ENCODE measurements at places on chromosomes 11 and 22.

DNA sequence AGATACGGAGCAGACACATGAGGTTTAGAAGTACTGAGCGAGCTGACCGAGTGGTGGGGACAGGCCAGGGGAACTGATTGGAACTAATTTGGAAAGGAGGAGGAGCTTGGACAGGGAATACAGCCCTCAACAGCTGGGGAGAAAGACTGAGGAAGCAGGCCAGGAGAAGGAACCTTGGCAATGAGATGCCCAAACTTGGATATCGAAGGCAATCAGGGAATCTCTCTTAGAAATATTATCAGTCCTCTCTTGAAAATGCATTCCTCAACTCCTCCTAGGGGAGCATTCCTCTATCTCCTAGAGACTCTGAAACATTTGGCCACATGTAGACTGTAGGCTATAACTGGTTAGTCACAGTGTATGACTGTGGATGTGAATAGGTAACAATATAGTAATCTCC lies 284.6 kb downstream of the GUCY1A2 start:
- DNase-seq = no peak

DNA sequence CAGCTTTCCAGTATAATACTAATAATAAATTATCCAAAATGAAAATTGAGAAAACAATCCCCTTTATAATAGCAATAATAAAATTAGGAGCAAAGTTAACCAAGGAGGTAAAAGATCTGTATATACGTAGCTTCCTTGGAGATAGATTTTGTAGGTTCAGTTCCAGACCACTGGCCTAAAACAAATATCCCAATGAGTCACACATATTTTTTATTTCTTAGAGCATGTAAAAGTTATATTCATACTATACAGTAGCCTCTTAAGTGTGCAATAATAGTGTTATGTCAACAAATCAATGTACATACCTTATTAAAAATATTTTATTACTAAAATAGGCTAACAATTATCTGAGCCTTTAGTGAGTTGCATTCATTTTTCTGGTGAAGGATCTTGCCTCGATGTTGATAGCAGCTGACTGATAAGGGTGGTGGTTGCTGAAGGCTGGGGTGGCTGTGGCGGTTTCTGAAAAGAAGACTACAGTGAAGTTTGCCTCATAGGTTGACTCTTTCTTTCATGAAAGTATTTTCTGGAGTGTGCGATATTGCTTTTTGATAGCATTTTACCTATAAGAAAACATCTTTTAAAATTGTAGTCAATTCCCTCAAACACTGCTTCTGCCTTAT lies 178.5 kb downstream of the ARHGAP42 start:
- no peak for DNase-seq

DNA sequence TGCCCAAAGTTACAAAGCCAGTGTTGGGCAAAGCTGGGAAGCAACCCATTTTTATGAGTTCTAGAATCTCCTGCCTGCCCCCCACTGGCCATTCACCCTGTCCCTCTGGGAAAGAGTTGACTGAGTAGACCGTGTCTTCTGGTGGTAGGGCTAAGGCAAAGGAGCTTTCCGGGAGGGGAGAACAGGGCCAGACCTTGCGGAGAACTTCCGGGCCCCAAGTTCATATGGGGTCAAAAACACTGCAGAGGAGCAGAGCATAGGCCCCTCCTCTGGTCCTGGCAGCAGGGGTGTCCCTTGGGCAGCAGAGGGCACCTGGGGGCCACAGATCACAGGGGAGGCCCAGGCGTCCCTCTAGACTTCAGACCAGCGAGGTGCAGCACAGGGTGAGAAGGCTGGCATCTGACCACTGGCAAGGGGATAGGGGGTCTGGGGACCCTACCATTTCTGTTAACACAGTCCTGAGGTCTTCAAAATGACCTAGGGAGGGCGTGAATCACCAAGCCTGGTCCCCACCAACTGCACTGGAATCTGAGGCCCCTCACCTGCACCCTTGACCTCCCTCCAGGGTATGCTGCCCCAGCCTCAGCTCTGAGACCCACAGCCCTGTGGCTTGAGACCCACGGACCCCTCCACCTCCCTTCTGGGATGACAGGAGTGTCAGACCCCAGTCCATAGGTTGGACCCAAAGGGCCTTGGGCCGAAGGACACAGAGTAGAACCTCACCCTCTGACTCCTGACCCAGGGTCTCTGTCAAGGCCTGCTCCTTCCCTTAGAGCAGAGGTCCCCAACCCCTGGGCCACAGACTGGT lies 1.3 kb upstream of the ARAP1 start:
- no peak for DNase-seq

DNA sequence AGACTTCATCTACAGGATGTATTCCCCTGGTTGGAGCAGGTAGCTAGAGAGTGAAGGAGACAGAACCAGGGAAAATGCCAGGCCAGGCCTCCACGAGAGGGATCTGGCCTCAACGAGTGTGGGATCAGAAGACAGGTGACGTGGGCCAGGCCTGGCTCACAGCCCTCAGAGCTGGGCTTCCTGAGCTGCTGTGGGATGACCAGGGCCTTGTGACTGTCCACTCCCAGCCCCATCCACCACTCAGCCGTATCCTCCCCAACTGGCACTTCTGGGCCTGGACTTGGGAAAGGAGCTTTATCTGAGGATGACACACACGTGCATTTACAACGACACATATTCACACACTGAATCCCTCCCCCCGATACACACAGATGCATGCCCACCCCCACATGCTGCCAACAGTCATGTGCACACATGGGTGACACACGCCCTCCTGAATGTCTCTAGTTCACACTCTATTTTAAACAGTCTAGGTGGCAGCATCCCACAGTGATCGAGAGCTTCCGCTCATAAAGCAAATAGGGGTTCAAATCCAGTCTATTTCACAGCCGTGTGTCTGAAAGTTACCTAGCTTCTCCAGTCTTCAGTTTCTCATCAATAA lies 93.1 kb downstream of the TP53I11 start:
- DNase-seq = no peak

DNA sequence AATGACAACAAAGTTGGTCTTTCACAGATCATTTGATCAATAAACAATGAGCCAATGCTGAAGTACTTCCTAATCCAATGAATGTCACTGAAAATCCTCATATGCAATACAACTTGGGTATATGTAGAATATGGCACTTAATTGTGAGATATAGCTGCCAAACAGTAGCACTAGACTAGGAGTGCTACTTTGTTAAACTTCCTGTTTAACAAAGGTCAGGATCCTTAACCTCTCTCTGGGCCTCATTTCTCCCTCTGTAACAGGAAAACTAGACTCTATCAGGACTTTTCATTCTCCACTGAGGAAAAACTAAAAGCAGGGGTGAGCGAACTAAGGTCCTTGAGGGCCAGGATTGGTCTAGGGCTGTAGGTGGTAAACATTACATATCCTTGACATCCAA lies 56.1 kb downstream of the PITPNB start:
- DNase-seq = no peak

- DNase-seq = no peak
Observed at GRCh38 chr11:14860511-14860910, 31.5 kb downstream of the CYP2R1 start.

DNA sequence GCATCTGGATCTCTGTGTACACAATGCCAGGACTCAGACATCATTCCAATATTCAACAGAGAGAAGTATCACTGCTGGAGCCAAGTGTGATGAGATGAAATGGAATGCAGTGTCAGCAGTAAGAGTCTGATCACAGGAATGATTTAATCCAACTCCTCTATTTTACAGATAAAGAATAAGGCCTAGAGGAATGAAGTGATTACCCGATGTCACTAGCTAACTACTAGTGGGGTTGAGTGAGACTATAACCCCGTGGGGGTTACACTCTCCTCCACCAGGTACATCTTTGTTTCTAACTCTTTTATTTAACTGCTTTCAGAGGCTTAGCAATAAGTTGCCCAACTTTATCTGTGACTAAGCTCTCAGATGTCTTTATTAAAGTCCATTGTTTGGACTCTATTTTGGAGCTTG lies 94.2 kb upstream of the FAT3 start:
- DNase-seq = no peak

DNA sequence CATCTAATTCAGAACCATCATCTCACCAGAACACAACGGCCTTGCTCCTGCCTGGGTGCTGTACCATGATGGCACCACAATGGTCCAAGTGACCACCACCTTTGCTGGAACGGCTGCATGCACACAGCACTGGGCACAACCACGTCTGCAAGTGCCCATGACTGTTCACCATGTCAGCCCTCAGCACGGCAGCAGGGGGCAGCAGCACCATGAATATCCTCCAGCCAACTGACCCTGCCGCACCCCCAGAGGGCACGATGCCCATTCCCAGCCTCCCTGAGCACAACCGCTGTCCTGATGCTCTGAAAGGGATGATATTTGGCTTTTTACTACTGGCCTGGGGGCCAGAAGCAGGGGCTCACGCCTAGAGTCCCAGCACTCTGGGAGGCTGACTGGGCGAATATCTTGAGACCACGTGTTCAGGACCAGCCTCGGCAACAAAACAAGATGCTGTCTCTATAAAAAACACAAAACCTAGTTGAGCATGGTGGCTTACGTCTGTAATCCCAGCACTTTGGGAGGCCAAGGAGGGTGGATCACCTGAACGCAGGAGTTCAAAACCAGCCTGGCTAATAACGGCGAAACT lies 25.7 kb downstream of the DRD4 start:
- DNase-seq = peak; percentile 83

GRCh38 chr11:47378010-47378835 lies at the start of gene SPI1:
Gene SPI1, minus strand, starts transcription at chr11:47378547. Its CDS starts 194 bp downstream, at chr11:47378353.
- no peak for DNase-seq

DNA sequence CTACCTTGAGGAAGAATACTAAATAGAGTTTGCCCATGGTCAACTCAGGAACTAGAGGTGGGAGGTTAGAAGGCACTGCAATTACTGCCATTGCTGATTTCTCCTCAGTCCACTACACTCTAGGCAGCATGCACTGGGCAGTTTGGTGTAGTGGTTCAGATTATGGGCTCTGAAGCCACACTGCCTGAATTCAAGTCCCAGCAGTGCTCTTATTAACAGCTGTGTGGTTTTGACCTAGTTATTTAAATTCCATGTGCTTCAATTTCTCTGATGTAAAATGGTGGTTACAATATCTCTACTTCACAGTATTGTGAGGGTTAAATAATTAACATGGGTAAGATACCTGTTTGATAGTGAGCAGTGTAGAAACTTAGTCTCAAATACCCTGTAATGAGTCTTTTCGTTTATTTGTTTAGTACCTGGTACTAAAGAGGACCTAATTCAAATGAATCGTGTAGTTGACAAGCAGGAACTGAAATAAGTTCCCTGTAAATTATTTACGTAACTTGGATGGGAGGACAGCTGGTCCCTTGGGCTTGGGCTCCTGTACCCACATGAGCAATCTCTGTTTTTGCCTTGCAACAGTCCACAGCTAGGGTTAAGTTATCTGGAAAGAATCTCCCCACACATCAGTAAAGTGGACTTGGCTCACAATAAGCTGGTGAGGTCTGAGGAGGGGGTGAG lies 17.8 kb downstream of the PRR5L start:
- no peak for DNase-seq

- no peak for DNase-seq
Observed at GRCh38 chr11:130323452-130324450, 9.0 kb upstream of the ZBTB44 start.

DNA sequence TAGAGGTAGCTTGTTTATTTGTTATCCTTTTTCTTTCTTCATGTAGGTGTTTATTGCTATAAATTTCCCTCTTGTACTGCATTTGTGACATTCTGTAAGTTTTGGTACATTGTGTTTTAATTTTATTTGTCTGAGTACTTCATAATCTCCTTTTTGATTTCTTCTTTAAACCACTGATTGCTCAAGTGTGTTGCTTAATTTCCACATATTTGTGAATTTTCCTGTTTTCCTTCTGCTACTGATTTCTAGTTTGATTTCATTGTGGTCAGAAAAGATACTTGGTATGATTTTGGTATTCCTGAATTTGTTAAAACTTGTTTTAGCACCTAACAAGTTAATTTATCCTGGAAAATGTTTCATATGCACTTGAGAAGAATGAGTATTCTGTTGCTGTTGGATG lies 15.1 kb downstream of the OR10V1 start:
- DNase-seq = no peak

DNA sequence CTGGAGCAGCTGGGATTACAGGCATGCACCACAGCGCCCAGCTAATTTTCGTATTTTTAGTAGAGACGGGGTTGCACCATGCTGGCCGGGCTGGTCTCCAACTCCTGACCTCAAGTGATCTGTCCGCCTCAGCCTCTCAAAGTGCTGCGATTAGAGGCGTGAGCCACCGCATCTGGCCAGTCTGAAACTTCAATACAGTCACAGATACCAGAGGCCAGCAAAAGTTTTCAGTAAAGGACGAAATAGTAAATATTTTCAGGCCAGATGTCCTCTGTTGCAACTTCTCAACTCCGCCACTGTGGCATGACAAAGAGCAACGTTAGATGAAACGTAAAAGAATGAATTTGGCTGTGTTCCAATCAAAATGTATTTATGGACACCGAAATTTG lies 403.6 kb downstream of the MN1 start:
- no peak for DNase-seq

- DNase-seq = no peak
Observed at GRCh38 chr11:35106595-35106994, 32.4 kb upstream of the CD44 start.

DNA sequence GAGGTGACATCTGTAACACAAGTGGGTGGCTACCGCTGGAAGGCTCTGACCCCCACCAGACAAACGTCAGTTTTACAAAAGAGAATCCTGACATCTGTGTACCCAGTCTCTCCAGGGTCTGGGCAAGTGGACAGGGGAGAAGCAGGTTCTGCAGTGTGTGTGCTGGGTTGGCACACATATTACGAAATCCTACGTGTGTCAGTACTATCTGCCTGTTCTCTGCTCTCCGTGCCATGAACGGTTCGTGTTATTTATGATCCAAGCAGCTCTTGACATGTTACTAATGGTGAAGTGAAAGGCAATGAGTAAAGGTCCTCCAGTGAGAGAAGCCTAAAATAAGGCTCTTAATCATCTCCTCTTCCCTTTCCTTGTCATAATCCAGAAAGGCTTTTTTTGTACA lies 201.5 kb upstream of the MTMR2 start:
- no peak for DNase-seq

GRCh38 chr11:134655189-134655989 lies 243.3 kb upstream of the B3GAT1 start:
- no peak for DNase-seq

- no peak for DNase-seq
Observed at GRCh38 chr11:11288972-11289616, 64.0 kb downstream of the CSNK2A3 start.

GRCh38 chr22:43988960-43989359 lies 33.7 kb downstream of the SAMM50 start:
- DNase-seq = no peak

GRCh38 chr11:8661001-8661795 lies 21.3 kb downstream of the TRIM66 start:
- no peak for DNase-seq

GRCh38 chr11:135035282-135035681 lies 623.2 kb upstream of the B3GAT1 start:
- DNase-seq = no peak

DNA sequence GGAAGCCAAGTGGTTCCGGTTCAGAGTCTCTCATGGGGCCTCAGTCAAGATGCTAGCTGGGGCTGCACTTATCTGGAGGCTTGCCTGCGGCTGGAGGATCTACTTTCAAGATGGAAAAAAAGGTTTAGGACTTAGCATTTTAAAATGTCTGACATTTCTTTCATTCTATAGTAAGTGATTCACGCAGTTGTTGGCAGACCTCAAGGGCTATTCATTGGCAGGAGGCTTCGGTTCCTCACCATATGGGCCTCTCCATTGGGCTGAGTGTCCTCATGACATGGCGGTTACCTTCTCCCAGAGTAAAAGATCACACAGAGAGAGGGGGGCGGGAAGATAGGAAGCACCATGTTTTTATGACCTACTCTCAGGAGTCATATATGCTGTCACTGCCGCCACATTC lies 298.0 kb upstream of the PLET1 start:
- DNase-seq = no peak

GRCh38 chr11:57353446-57353845 lies 15.3 kb downstream of the P2RX3 start:
- DNase-seq = no peak

- no peak for DNase-seq
Observed at GRCh38 chr11:25838918-25839625, 492.9 kb upstream of the ANO3 start.
